H4 (cell line): ENCODE measurements at places on chromosomes 1 and 21.
A peak's percentile ranks its signal among the peaks of the same experiment; 100 is the strongest.

DNA sequence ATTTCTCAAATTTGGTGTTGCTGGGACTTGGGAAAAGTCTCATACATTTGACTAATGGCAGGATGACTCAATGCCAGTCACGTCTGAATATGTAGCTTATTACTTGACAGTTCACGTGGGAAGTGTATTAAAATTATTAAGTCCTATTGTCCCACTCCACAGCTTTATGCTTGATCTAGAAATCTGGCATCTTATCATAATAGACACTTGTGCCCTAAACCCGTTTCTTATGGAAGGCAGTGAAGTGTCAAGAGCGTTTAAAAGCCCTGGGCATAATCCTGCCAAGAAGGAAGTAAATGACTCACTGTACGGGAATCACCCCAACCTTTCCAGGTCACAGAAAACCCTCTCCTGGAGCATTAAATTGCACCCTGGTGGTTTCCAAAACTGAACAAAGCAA lies 207.4 kb downstream of the APP start:
- peak; percentile 49 for DNase-seq

DNA sequence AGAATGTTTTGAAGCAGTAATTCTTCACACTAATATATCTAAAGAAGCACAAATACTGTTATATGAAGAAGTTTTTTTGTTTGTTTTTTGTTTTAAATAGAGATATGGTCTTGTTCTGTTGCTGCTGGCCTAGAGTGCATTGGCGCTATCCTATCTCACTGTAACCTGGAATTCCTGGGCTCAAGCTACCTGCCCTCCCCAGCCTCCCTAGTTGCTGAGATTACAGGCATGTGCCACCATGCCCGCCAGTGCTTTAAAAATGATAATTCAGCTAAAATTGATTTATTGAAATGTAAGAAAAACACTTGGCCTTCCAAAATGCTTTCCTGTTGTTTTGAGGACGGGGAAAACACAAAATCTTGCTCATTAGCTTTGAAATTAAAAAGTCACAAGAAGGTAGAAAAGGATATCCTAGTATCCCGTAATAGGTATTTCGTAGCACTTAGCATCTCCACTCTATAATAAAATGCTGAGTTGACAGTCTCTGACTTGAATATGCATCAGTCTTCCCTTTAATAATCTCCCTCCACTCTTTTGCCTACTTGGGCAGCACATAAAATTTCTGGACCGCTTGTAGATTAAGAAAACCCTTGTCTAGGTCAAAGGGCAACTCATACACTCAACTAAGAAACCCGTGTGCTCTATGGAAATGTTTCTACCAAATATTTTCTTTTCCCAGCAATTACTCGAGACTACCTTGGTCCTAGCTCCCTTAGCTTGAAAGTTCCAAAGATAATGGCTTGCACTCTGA lies 1.3 kb downstream of the SCYL3 start:
- DNase-seq, result no peak

DNA sequence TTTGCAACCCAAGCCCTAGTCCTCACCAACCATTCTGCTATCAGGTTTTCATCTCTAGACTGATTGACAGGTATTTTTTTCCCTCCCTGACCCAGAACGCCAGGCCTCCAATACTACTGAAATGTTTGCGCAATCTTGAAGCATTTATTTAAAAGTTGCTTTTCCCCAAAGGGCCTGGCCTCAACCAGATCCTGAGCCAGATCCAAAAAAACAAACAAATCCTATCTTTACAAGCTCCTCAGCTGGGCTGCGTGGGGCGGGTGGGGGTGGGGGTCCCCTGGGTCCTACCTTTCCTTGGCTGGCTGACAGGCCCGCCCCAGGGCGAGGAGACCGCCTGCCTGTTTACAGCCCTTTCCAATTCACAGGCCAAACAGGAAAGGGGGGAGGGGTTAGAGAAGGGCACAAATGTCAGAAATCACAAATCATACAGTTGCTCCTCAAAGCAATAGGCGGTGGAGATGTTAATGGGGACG lies 98.8 kb downstream of the FOXD2 start:
- peak; percentile 25 for DNase-seq

DNA sequence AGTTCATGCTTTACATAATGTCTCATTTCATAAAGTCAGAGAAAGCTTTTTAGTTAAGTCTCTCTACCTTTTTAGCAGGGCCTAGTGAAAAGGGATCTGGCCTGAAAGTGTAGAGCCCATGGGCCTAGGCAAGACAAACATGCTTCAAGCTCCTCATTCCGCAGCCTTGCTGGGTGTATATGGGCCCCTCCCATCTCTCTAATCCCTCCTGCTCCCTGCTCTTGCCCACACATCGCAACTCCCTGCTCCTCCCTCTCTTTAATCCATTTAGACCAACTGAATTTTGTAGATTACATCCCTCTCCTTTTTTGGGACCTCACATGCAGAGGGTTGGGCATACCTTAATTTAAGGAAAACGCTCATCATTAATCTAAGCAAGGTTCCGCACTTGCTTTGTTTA lies 42.3 kb upstream of the CCDC190 start:
- DNase-seq, result no peak

DNA sequence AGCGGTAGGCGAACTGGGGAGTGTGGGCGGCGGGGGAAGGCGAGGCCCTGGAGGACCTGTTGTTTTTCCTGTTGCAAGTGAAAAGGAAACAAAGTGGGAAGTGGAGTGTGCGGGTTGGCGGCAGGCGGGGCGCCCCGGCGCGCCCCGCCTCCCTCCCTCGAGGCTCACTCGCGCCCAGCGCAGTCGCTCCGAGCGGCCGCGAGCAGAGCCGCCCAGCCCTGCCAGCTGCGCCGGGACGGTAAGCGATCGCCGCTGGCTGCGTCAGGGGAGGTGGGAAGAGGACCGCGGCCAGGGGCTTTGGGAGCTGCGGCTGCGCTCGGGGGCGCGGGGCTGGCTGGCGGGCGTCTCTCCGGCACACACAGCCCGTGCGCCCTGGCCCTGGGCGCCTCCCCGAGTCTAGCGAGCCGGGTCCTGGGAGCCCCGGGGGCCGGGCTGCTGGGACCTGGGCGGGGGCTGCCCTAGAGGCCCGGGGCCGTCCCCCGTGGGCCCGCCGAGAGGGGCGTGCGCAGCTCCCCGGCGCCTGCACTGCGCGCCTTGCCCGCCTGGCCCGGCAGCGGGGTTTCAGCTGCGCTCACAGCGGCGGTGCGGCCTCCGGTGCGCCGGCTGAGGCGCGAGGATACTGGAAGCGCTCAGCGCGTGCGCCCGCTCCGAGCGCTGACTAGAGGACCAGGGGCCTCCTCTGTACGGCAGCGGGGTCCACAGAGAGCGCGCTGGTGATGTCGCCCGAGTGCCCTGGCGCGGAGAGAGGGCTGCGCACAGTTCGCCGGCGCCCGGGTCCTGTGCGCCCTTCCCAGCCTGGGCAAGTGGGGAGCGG lies at the start of gene PIK3CD:
Gene PIK3CD (plus strand): TSS at position 167 of the 814 bp plus-strand sequence. CDS start 58,725 bp downstream, outside the sequence.
- DNase-seq, result no peak

DNA sequence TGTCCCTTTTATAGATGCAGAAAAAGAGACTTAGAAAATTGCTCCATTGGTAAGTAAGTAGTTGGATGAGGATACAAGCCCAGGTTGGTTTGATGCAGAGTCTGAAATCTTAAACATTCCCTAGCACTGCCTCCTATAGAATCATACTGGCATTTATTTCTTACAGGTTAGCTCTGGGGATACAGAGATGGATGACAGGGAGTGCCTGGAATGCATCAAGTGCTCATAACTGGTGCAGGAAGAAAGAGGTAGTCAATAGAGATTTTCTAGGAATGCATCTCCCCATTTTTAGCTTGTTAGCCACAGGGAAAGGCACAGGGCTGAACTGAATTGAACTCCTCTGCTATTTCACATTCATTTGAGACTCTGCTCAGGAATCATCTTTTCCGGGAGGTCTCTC lies 269.0 kb upstream of the USP24 start:
- DNase-seq, result no peak

GRCh38 chr1:172351754-172352161 lies 68.7 kb upstream of the C1orf105 start:
- peak; percentile 59 for DNase-seq

DNA sequence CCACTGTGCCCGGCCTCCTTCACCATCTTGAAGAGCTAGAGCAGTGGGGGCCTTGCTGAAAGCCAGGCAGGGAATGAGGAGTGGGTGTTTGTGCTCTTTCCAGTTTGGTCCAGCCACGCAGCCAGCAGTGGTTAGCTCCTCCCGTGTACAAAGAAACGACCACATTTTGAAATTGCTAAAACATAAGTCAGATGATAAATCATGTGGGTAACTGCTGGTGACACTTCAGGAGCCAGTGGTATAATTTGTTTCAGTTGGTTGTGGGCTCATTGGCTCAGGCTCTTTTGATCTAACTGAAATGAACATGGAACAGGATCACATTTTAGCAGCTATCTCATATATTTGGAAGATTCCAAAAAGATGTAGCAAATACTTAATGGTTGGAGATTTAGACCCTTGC lies 87.6 kb downstream of the MTR start:
- DNase-seq, result no peak

- DNase-seq, result no peak
These were observed 6.3 kb downstream of the SLC2A7 start for GRCh38 chr1:9019896-9020295.

GRCh38 chr1:195345149-195345548 lies 1263.1 kb downstream of the KCNT2 start:
- no peak for DNase-seq

DNA sequence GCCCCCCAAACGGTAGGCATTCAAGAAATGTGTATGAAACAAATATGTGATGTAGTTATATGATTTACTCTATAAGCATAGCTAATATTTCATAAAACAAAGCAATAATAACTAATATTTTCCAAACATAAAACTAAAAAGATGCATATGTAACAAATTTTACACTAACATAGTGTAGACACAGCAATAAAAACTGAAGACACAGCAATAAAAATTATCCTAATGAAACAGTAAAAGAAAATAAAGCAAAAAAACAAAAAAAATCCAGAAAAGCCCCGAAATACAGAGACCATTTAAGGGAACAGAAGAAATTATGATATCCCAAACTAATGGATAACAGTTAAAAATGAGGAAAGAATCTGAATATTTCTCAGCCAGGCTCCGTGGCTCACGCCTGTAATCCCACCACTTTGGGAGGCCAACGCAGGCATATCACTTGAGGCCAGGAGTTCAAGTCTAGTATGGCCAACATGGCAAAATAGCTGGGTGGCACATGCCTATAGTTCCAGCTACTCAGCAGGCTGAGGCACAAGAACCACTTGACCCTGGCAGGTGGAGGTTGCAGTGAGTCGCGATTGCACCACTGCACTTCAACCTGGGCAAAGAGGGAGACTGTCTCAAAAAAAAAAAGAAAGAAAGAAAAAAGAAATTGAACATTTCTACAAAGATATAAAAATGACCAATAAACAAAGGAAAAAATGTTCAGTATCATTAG lies 38.2 kb upstream of the PSMG1 start:
- DNase-seq, result no peak

- DNase-seq, result peak; percentile 91
These were observed 336.0 kb upstream of the NR5A2 start for GRCh38 chr1:199691540-199691939.
